ENCODE measurements at places on chromosomes 11 and 22.

DNA sequence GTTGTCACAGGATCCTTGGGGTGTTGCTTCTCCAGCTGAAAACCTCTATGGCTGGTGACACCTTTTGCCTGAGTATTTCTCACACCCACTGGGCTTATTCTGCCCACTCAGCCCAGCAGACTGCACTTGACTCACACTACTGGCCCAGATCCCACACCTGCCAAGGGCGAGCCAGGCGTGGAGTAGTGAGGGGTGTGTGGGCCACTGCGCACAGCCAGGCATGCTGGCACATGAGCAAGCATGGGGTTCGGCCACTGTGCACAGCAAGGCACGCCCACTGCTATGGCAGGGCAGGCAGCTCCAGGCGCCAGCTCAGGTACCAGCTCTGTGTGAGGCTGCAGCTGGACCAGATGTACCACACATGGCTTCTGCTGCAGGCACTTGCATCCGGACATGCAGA is 116.5 kb upstream of the MTNR1B start:
- H3K4me1 ChIP-seq = peaks cover 20% of the 10 kb centered on the region
- no peaks in the 10 kb centered on the region for H3K27me3 ChIP-seq
- no peak for DNase-seq
- H3K4me3 ChIP-seq = no peak overlapping the region

- H3K27me3 ChIP-seq = no peaks in the 10 kb centered on the region
- no peak overlapping the region for H3K4me3 ChIP-seq
- no peaks in the 10 kb centered on the region for H3K36me3 ChIP-seq
- no peaks in the 10 kb centered on the region for H3K4me1 ChIP-seq
- no peak overlapping the region for H3K27ac ChIP-seq
Observed at GRCh38 chr22:17009640-17010291, 1.7 kb upstream of the GAB4 start.

- DNase-seq = no peak
- H3K36me3 ChIP-seq = no peaks in the 10 kb centered on the region
- H3K27me3 ChIP-seq = no peaks in the 10 kb centered on the region
- no peak overlapping the region for H3K4me3 ChIP-seq
Observed at GRCh38 chr22:30628491-30628890, 7.1 kb upstream of the SLC35E4 start.

- H3K27me3 ChIP-seq = peaks cover 20% of the 10 kb centered on the region
- no peak for DNase-seq
- H3K4me1 ChIP-seq = 0 out of 2 replicates have a peak, but pooled peaks cover 4% of the 10 kb centered on the region
- H3K4me3 ChIP-seq = no peak overlapping the region
- no peak overlapping the region for H3K27ac ChIP-seq
Observed at GRCh38 chr22:46007848-46008261, 30.9 kb upstream of the WNT7B start.

- peaks cover 15% of the 10 kb centered on the region for H3K36me3 ChIP-seq
- no peaks in the 10 kb centered on the region for H3K4me1 ChIP-seq
- H3K27ac ChIP-seq = no peak overlapping the region
- DNase-seq = no peak
- no peak overlapping the region for H3K4me3 ChIP-seq
Observed at GRCh38 chr22:41863472-41863871, 30.6 kb downstream of the SREBF2 start.

DNA sequence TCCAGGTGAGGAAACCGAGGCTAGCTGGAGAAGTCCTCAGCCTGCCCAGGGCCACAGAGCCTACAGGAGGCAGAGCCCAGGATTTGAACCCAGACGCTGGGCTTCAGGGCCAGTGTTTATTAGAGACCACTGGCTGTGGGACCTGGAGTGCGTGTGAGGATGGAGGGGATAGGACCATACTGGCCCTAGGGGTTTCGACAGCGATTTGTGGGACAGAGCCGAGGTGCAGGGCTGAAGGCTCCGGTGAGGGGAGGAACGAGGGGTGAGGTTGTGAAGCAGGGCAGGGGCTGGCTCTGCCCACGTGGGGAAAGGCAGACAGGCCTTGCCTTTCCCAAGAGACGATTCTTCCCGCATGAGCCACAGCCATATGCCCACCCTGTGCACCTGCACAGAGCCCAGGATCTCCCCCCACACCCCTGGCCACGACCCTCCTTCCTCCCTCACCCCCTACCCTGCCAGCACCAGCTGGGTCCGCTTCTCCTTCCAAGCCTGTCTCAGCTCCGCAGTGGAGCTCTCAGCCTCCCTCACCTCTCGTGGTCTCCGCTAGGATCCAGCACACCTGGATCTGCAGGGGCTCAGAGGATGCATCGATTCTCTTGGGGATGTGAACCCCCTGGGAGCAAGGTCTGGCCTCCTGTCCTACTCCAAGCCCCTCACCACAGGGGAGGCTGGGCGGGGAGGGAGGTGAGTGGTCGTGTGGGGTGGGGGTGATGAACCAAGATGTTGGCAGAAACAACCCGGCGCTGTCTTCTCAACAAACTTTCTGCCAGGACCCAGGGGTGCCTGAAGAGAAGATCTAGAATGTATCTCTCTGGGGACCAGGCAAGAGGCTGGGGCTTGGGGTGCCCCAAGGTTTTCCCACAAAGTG is 58.4 kb downstream of the RTL6 start:
- no peak overlapping the region for H3K4me3 ChIP-seq
- H3K27me3 ChIP-seq = peaks cover 100% of the 10 kb centered on the region
- H3K4me1 ChIP-seq = no peaks in the 10 kb centered on the region
- no peak overlapping the region for H3K27ac ChIP-seq
- DNase-seq = no peak

DNA sequence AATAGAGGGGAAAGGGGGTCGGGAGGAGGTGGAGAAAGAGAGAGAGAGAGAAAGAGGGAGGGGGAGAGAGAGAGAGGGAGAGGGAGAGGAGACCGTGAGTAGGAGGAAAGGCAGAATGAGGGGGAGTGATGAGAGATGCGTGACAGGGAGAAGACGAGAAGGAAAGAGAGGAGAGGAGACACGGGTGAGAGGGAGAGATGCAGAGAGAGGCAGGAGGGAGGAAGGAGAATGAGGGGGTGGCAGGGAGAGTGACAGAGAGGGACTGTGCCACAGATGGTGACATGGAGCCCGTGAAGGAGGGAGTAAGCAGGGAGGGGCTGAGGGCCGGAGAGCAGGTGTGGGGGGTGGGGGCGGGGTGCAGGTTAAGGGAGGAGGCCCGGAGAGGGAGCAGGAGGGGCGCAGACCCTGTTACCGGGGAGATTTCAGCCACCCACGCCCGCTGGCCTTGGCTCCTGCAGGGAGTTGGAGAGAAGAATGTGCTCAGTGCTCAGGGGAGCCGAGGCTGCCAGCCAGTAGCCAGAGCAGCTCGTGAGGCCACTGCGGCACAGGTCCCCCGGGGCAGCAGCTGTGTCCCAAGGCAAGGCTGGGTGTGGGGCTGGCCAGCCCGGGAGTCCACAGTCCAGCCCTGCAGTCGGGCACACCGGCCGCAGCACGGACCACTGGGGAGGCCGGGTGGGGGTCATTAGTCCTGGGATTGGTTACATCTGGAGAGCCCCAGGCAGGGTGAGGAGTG is at the start of gene SSTR3:
Gene SSTR3, minus strand, starts transcription at position 304 of the 733 bp plus-strand sequence. CDS start 4,674 bp downstream, outside the sequence.
- no peak within 1 kb of the TSS for H3K4me3 ChIP-seq
- peaks cover 27% of the 10 kb centered on the region for H3K4me1 ChIP-seq
- no peaks in the 10 kb centered on the region for H3K27me3 ChIP-seq
- no peak for DNase-seq

- H3K27me3 ChIP-seq = no peaks in the 10 kb centered on the region
- no peaks in the 10 kb centered on the region for H3K36me3 ChIP-seq
- H3K4me1 ChIP-seq = peaks cover 7% of the 10 kb centered on the region
- DNase-seq = peak; percentile 16
Observed at GRCh38 chr11:100619484-100619883, 67.6 kb upstream of the ARHGAP42 start.

DNA sequence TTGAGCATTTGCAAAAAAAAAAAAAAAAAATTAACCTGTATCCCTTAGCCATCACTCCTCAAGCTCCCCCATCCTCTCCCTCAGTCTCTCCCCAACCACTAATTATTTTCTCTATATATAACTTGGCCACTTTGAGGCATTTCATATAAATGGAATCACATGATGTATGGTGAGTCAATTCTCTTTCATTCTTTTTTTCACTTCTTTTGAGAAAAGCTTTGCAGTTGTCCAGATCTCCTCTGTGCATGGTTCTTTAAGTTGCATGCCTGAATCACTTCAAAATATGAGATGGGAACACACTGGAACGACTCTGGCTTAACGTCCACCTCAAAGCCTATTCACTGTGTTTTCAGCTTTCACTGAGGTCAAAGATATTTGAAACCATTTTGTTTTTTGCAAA is 40.7 kb downstream of the SHANK2 start:
- H3K27me3 ChIP-seq = peaks cover 95% of the 10 kb centered on the region
- no peaks in the 10 kb centered on the region for H3K4me1 ChIP-seq
- no peak overlapping the region for H3K4me3 ChIP-seq
- no peaks in the 10 kb centered on the region for H3K36me3 ChIP-seq
- DNase-seq = no peak

All from MM.1S (cell line).